ENCODE measurements at places on chromosomes 3 and 15.

- no peak for DNase-seq
Observed at GRCh38 chr3:177615015-177615414, 417.7 kb upstream of the TBL1XR1 start.

GRCh38 chr15:58731756-58732535 is 17.6 kb downstream of the ADAM10 start:
- no peak for DNase-seq

DNA sequence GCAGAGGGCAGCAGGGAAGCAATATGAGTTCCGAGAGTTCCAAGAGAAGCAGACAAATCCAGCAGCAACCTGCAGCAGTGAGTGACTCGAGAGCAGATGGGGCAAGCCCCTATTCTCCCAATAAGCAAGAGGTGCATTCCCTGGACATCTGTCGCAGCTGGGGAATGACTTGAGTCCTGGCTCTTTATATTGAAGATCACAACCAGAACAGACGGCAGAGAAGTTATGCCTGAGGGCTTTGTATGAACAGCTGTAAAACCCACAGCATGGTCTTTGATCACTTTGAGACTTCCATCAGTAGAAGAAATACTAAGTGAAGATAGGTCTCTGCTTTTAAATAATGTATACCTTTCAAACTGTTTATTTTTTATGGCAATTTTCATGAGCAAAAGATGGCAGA is 23.6 kb upstream of the C3orf22 start:
- DNase-seq = no peak

DNA sequence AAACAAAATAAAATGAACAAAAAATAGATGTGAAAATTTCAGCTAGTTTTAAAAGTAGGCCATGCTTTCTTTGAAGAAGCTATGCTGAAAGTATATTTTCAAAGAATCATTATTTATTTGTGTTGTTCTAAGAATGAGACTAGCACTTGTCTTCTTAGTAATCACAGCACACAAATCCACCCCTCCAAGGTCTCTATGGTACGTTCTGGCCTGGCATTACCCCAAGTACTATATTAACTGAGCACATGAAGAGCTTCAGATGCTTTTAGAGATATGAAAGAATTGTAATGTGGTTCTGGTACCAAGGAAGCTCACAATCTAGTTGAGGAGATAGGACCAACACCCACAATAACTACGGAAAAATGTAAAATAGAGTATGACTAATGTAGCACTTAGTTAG is 416.5 kb downstream of the PLCL2 start:
- DNase-seq = no peak

DNA sequence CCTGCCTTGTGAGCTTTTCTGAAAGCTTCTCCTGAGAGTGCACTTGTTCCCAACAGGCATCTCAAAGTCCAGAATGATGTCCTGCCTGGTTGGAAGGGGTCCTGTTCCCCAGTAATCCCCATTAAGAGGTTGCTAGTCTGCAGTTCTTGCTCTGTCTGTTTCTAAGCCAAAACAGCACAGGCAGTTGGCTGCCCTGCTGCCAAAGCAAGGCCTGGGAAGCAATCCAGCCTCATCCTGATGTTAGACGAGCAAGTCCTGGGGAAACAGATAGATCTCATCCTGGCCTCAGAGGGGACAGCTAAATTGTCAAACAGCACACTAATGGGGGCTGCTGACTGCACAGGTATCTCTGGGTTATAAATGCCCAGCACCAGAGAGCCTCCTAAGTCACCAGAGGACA is 198.0 kb downstream of the EPHB1 start:
- DNase-seq = no peak

- no peak for DNase-seq
Observed at GRCh38 chr3:13308380-13308801, 111.7 kb downstream of the NUP210 start.

DNA sequence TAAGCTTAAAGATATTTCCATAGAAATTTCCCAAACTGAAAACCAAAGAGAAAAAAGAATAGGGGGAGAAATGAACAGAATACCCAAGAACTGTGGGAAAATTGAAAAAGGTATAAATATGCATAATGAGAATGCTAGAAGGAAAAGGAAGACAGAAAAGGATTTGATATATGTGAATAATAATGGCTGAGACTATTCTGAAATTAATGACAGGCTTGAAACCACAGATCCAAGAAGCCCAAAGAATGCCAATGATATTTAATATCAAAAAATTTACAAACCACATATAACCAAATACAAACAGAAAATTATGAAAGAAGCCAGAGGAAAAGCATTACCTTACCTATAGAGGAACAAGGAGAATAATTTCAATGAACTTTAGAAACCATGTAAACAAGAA is 153.0 kb downstream of the ANXA2 start:
- DNase-seq = no peak

- DNase-seq = no peak
Observed at GRCh38 chr3:27714692-27715453, 7.2 kb downstream of the EOMES start.

DNA sequence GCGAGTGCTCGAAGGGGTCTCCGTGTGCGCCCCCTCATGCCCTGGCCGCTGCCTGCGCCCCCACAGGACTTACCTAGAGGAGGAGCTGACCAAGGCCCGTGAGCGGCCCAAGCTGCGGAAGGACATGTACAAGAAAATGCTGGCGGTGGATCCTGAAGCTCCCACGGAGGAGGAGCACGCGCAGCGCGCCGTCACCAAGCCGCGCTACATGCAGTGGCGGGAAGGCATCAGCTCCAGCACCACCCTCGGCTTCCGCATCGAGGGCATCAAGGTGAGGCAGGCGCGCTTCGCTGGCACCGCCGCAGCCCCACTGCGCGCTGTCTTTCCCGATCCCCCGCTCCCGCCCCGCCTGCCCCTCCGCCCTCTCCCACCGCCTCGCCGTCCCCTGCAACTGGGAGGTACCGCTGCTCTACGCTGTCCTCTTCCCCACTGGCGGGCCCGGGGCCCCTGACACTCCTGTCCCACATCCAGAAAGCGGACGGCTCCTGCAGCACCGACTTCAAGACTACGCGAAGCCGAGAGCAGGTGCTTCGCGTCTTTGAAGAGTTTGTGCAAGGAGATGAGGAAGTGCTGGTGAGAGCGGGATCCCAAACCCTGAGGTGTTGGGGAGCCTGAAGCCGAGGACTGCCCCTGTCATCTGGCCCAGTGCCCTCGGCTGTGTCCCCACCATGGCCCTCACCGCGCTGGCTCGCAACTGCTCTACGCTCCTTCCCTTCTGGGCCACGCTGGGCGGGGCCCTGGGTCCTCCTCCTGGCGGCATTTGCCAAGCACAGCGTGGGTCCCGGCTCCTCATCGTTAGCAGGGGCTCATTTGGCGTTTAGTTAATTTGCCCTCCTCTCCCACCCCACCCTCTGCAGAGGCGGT is 8.5 kb downstream of the ITPKA start:
- no peak for DNase-seq

DNA sequence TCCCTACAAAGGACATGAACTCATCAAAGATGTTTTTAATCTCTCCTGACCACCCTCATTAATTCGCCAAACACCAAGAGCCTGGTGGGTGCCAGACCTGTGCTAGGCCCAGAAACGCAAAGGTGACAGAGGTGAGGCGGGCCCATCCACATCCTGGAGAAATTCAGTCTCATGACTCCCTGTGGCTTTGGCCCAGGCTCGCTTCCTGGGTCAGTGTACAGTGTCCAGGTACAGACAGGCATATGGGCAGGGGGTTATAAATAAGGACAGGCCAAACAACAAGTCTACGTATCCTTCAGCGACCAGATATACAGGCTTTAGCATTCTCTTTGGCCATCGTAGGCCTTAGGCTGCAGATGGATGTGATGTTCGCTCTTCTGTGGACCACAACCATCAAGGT is 945 bp upstream of the PLA2G4F start:
- peak; percentile 45 for DNase-seq

DNA sequence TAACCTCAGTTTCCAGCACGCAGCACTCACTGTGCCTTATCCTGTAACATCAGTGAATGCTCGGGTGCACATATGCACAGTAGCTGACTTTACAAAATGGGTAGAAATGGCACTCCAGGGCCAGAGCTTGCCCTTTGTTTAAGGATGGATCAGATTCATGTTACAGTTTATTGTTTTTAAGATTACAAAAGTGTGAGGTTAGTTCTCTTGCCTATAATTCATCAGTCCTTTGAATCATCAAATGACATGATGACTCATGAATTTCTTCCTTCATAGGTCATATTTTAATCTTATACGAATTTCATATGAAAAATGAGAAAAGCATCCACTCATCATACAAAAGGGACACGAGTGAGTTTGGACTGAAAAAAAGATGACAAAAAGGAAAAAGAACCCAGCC is 545.3 kb downstream of the GBE1 start:
- DNase-seq = no peak

DNA sequence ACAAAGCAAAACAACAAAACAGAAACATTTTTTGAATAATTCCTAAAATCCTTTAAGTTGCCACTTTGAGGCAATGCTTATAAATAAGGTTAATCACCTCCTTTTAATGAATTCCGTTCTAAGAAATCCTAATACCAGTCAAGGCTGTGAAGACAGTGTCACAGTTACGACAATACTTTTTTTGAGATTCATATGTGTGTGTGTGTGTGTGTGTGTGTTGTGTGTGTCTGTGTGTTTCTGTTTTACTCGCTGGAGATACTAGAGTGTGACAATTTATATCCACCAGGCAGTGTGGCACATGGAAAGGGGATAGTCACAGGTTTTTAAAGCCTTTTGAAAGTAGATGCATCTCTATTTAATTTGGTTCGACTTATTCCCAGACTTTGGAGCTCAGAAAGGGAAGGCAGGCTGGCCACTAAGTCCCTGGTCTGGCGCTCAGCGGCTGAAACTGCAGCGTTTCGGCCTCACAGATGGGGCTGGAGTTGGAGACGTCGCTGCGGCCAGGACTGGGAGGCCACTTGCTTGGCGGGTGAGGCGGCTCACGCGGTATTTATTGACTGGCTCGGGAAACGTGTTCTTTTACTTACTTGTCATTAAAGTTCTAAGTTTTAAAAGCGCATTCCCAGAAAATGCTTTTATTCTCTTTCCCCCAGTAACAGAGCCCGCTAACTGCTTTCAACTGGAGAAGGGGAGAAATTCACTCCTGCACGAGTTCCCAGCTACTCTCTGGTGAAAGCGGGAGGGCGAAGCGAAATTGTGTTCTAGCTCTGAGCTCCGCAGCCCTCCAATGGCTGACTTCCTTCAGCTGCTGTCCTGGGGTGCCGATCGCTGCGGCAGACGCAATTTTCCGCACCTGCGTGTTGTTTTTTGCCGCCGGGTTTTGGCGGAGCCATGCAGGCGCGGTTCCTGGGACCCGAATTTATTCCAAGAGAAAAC is 13.7 kb downstream of the ZIC1 start:
- no peak for DNase-seq

GRCh38 chr3:66473692-66474091 is 27.1 kb downstream of the LRIG1 start:
- DNase-seq = no peak

- no peak for DNase-seq
Observed at GRCh38 chr3:41853540-41854196, 108.2 kb downstream of the ULK4 start.

- no peak for DNase-seq
Observed at GRCh38 chr3:7146529-7146928, 285.6 kb downstream of the GRM7 start.

- no peak for DNase-seq
Observed at GRCh38 chr3:160437083-160437455, 12.5 kb downstream of the TRIM59 start.

GRCh38 chr3:62995119-62995518 is 119.9 kb upstream of the CADPS start:
- no peak for DNase-seq

- DNase-seq = no peak
Observed at GRCh38 chr15:57580428-57580827, 11.3 kb upstream of the MYZAP start.

DNA sequence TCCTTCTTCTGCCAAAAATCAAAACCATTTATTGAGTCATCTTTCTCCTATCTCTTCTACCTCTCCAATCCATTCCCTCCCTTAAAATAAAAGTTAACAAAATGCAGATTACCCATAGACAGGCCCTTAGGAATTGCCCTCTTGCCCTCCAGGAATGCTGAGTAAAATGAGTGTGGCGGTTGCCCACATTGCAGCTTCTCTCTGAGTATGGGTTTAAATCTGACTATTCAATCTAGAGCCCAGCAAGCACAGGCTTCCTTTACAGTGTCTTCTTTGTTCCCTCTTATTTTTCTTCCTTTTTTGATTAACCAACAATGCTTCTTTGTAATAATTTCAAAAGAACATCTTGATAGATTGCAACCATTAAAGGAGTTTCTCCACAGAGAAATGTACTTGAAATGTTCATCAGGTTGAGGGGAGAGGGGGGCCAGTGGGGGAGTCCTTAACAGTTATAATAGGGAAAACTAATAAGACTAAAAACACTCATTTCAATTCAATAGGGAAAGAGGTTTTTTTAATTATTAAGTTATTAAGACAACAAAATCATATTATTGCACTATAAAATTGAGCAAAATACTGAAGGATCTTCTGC is 135.3 kb upstream of the LMCD1 start:
- no peak for DNase-seq

DNA sequence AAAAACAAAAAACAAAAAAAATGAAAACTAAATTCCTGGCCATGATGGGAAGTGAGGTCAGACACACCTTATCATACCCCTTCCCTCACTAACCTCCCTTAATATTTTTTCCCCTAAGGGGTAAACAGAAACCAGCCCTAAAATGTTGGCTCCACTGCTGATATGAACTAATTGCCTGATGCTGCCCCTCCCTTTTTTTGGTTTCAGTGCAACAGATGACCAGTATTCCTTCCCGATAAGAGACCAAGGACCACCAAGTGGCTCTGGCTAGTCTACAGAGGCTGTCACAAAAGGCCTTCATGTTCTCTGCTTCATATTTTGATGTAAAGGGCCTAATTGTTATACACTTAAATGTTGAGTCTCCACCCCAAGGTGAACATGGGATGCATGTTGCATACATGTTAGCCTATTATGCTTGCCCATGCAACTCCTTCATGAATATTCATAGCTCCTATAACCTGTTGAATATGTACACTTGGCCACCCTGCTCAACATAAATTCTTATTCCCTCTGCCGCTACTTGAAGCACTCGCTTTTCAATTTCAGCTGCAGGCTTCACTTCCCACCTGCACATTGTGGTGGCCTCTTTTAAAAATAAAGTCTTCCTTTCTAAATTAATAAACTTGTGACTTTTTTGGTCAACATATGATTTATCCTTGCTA is 12.3 kb upstream of the STAC start:
- no peak for DNase-seq

GRCh38 chr15:99961011-99961441 is 227.8 kb upstream of the LYSMD4 start:
- DNase-seq = peak; percentile 73

GRCh38 chr15:69860321-69860720 is 237.4 kb downstream of the TLE3 start:
- no peak for DNase-seq

DNA sequence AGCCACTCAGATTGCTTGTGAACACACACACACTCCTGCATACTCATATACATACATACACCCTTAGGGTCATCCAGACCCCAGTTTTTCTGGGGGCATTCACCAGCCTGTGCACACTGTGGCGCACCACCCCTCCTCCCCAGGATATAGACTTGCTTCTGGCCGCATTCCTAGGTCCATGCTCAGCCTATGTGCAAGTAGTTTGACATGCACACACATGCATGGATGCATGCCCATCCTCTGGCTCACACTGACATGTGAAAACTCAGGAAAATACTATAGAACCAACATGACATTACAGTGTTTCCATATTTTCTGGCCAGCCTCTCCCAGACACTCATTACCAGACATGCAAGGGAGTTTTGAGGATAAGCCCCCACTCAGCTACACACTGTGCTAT is 79.3 kb upstream of the POLG start:
- DNase-seq = no peak

- no peak for DNase-seq
Observed at GRCh38 chr3:175005881-175006280, 146.7 kb downstream of the NAALADL2 start.

- no peak for DNase-seq
Observed at GRCh38 chr3:133197619-133198018, 159.4 kb downstream of the TMEM108 start.

All from mesenteric fat pad (tissue), 1 donor.